Stimulated activated CD4-positive, alpha-beta T cell treated with anti-CD3 and anti-CD28 coated beads, TNF-alpha, amount 100 ng/mL, for 48 hours (primary cell): ENCODE measurements at places on chromosomes 6 and 20.
A peak's percentile ranks its signal among the peaks of the same experiment; 100 is the strongest.

GRCh38 chr6:158560836-158561320, 987 bp downstream of the TMEM181 start:
- no peak for DNase-seq

DNA sequence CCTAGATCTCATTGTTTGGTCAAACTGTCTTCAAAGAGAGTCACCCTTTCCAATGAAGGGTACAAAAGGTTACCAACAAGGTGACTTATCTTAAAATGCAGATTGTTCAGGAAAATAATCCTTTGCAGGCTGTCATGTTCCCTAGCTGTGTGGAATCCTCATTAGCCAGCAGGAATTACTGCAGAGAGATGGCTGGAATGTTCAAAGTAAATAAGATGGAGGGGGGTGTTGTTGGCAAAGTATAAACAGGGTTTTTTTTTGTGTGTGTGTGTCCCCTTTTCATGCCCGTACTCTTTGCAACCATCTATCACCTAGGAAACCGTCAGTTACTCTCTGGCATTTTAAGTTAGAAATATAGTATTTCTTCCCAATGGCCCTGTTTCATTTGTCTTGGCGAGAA, 6.5 kb downstream of the NEDD9 start:
- DNase-seq = no peak

GRCh38 chr20:45301824-45302271, 4.8 kb upstream of the RBPJL start:
- DNase-seq = no peak

GRCh38 chr20:22374066-22374465, 210.3 kb downstream of the FOXA2 start:
- no peak for DNase-seq

DNA sequence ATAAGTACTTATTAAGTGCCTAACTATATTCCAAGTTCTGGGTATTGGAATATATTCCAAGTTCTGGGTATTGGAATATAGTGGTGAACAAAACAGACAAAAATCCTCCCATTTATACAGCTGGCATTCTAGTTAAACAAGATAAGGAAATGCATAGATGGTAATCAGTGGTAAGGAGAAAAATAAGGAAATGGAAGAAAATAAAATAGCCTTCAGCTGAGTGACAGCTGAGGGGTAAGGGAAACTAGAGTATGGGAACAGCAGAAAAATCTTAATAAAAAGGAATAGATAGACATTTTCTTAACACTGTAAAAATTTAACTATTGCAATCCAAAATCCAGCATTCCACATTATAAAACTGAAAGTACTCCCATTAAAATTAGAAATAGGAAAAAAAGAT, 17.2 kb upstream of the WFDC10A start:
- DNase-seq = no peak

DNA sequence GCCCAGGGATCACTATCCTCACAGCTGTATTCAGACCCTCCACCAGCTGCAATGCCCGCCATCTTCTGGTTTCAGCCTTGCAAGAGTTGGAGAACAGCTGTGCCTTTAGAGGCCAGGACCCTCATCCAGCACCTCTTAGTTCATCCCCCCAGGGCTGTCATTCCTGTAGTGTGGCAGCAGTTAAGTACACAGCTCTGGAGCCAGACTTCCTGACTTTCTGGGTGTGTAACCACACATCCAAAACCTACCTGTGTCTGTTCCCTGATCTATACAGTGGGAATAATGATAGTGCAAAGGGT, 452 bp upstream of the TREM2 start:
- no peak for DNase-seq

- no peak for DNase-seq
These were observed 21.1 kb upstream of the PKIB start for GRCh38 chr6:122589115-122589514.

DNA sequence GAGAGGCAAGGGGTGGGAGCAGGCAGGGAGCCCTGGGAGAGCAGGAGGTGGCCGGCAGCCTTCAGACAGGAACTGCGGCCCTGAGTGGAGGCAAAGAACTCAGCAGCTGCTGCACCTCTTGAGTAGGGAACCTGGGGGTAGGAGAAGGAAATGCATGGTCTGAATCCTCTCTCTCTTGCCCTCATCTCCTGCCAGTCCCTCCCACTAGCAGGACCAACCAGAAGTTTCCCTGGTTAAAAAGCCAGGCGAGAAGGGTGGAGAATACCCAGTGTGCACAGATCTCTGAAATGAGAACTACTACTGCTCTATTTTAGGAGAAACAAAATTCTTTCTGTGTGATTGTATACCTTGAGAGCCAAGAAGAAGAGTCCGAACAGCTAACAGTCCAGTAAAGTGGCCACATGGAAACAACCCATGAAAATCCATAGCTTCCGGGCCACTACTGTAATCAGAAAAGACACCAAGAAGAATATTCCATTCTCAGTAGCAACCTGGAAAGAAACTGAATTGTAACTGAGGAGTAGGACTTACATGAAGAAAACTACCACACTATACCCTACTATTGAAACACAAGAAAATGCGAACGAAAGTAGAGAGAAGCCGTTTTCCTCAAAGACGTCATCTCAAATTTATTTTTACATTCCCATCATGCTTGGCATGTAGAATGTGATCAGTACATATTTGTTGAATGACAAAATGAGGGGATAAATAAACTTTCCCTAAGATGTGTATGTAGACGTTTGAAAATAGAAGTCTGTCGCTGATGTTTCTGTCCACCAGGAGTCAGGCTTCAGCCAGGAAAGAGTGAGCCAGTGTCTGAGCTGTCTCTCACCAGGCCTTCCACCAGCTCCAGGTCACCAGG, 25.6 kb downstream of the WRNIP1 start:
- DNase-seq = peak; percentile 34

- no peak for DNase-seq
These were observed 120.5 kb downstream of the KIF13A start for GRCh38 chr6:17866876-17867444.

GRCh38 chr6:145904868-145905267, 59.3 kb downstream of the SHPRH start:
- DNase-seq = no peak

- no peak for DNase-seq
These were observed 2.1 kb downstream of the APOBEC2 start for GRCh38 chr6:41055149-41055548.

GRCh38 chr6:136992113-136992512, 52.7 kb downstream of the IL20RA start:
- DNase-seq = no peak

GRCh38 chr6:32983493-32983848, 15.1 kb downstream of the BRD2 start:
- no peak for DNase-seq

DNA sequence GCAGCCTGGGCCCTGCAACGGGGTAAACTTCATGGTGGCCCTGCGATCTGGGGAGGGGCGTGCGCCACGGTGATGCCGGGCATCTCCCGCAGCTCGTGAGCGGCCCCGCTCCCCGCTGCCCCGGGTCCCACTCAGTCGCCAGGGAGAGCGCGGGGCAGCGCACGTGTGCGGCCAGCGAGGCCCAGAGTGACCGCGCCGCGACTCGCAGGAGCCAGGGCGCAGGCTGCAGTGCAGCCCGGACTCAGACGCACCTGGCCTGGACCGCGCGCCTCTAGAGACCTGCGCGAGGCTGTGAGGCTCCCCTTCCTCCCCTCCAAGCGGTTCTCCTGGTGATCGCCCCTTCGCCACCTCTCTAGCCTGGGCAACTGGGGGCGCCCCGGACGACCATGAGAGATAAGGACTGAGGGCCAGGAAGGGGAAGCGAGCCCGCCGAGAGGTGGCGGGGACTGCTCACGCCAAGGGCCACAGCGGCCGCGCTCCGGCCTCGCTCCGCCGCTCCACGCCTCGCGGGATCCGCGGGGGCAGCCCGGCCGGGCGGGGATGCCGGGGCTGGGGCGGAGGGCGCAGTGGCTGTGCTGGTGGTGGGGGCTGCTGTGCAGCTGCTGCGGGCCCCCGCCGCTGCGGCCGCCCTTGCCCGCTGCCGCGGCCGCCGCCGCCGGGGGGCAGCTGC, 652 bp downstream of the BMP6 start:
- no peak for DNase-seq

DNA sequence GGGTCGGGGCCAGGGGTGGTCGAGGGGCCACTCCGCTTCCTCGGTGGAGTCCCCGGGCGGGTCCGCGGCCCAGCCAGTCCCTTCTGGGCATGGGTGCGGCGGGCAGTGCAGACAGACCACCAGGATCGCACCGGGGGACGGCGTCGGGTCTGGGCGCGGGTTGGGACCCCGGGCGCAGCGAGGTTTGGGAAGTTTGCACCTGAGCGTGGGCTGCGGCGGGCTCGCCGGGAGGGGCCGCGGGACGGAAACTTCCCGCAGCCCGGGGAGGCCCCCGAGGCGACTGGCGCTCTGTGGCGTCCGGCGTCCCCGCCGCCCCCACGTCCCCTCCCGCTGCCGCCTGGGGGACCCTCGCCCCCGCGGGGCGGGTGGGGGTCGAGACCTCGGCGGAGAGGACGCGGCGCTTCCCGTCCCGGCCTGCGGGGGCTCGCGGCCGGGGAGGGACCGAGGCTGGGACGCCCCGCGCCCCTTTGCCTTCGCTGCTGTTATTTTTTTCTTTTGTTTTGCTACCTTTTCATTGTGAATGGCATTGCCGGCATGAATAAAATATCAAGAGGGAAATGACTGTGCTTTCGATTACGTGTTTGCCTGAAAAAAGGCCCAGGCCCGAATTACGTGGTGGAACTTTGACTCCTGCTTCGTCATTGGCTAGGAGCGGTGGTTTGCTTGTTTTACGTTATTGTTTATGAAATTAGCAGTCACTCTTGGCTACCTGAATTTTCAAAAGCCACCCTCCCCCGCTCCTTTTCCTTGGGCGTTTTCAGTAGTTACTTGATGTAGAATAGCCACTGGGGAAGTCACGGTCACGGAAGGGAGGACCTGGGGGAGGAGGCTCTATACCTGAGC, 703 bp downstream of the SNX9 start:
- DNase-seq = peak; percentile 66

- DNase-seq = no peak
These were observed 100.3 kb upstream of the MYL9 start for GRCh38 chr20:36441027-36441414.

DNA sequence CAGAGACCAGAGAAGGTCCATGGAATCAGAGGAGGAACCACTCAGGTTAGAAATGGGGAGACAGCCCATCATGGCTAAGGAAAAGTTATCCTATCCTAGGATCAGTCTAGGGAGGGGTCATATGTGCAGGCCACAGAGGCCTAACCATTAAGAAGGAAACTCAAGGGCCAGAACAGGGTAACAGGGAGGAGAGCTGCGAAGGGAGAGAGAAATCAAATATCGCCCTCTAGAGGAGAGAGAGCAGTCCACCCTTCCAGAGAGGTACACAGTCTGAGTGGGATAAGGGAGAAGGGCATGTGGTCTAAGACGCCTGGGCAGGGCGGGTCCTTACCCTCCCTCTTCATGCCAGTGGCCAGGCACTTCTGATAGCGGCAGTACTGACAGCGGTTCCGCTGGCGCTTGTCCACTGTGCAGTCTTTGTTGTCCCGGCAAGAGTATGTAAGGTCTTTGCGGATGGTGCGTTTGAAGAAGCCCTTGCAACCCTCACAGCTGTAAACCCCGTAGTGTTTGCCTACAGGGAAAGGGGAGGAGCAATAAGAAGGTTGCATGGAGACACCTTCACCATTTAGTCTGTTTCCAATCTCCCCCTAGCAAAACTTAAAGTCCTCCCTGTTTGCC, 2.9 kb downstream of the RXRB start:
- DNase-seq = no peak

GRCh38 chr6:77136086-77136485, 327.2 kb downstream of the HTR1B start:
- no peak for DNase-seq

DNA sequence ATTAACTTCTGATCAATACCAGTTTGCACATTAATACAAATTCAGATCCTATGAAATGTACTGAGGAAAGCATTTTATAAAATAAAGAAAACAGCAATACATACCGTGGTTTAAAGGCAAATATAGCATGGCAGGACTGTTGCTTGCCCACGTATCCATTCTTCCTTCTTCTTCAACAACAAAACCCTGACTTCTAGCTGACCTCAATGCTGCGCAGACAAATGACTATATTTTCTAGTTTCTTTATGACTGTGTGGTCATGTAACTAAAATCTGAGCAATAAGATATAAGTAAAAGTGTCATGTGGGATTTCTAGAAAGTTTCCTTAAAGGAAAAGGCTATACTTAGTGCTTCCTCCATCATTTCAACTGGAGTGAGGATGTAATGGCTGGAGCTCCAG, 85.0 kb downstream of the CDC40 start:
- no peak for DNase-seq

GRCh38 chr6:119277052-119277451, 72.5 kb downstream of the MAN1A1 start:
- DNase-seq = no peak

GRCh38 chr6:142686507-142686887, 258.5 kb downstream of the HIVEP2 start:
- DNase-seq = no peak

- no peak for DNase-seq
These were observed 635 bp downstream of the SLC35B3 start for GRCh38 chr6:8434727-8435092.

GRCh38 chr6:102356170-102356569, 962.7 kb downstream of the GRIK2 start:
- no peak for DNase-seq

- DNase-seq = no peak
These were observed 1.7 kb upstream of the DLL1 start for GRCh38 chr6:170292407-170293158.

DNA sequence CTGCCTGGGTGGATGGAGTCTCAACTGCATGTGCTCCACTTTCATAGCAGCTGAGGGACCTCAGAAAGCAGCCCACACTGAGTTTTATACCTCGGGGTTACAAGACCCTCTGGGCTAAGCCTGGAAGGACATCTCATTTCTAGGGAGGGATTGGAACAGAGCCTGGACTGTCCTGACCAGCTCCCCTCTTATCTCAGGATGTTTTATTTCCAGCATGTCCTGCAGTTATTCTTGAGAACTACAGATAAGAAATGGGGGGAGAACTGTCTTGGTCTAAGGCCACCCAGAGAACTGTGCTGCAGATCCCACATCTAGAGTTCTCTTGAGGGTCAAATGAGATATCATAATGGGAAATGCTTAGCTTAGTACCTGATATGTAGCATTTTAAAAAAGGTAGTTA, 97.3 kb upstream of the CHD6 start:
- no peak for DNase-seq

DNA sequence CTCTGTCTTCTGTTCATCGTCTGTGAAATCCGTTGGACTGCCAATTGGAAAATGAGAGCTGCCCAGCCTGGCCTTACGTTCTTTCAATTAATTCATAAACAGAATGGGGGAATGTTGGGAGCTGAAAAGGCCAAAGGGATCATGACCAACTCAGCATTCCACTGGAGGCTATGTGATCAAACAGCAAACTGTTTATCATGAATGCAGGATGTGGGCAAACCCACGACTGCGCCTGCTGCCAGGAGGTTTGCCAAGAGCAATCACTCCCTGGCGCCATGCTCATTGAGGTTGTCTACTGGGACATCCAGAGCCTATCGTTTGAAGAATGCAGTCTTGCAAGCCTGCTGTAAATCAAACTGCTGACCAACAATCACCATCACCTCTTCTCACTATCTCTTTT, 9.3 kb upstream of the FKBP1A start:
- no peak for DNase-seq

- peak; percentile 57 for DNase-seq
These were observed 44.9 kb upstream of the ID1 start for GRCh38 chr20:31560094-31560745.
